ENCODE measurements at places on chromosomes 1 and 21. TPM values are rescaled to one million over a fixed set of nuclear protein-coding genes. Genes with fewer than 3 reads are reported as not detected.

DNA sequence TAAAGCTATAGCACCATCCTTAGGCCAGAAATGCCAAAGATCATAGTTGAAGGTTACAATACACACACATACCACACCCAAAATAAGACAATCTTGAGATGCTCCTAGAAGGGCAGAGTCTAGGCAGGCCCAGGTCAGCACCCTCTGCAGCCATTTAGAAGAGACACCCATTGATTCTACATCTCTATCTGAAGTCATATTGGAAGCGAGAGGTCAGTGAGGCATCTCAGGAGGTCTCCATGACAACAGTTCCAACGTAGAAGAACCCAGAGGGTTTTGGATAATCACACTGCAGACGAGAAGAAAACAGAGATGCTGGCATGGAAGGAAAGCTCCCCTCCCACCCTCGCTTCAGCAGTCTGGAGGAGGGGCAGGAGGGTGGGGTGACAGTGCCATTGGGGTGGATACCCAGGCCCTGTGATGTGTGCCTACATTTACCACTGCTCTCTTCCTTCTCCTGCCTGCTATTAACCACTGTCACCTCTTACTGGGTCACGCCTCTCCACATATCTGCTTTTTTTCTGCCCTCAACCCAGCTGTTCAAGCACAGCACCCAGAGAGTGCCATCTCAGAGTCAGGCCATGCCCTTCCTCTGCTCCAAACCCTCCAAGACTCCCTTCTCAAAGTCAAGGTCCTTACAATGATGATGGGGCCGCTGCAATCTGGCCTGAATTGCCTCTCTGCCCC is 6.2 kb downstream of the TMCO4 start:
- no peak overlapping the region for H3K4me3 ChIP-seq
- no peak for DNase-seq
- no peaks in the 10 kb centered on the region for H3K27me3 ChIP-seq
- no peaks in the 10 kb centered on the region for H3K4me1 ChIP-seq

DNA sequence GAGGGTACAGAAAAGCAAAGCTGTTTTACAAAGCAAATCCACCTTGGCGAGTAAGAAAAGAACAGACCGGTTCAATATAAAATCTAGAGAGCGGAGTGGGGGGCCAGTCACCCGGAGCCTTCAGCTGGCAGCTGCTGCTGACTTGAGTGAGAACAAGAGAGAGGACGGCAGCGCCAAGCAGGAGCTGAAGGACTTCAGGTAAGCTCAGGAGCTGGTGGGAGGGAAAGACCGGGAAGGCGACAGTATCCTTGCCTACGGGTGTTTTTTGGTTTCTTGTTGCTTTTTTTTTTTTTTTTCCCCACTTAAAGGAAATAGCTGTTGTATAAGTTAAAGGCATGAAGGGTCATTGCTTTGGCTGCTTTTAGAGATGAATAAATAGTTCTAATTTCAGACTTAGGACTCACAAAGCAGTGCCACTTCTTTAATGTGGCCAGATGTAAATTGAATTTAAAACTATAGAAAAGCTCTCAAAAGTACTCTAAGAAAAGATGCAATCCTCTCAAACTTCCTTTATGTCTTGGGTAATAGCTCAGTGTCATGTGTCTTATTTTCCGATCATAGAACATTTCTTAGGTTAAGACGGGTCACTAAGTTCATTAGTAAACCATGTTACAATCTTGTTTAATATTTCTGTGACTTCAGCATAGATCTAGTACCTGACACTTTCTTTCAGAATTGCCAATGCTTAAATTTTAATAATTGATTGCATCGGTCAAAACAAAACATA is 82.8 kb downstream of the PRDM2 start:
- H3K36me3 ChIP-seq = peaks cover 63% of the 10 kb centered on the region
- no peak overlapping the region for H3K27ac ChIP-seq
- H3K4me3 ChIP-seq = peak overlapping the region; percentile 3
- no peaks in the 10 kb centered on the region for H3K4me1 ChIP-seq

DNA sequence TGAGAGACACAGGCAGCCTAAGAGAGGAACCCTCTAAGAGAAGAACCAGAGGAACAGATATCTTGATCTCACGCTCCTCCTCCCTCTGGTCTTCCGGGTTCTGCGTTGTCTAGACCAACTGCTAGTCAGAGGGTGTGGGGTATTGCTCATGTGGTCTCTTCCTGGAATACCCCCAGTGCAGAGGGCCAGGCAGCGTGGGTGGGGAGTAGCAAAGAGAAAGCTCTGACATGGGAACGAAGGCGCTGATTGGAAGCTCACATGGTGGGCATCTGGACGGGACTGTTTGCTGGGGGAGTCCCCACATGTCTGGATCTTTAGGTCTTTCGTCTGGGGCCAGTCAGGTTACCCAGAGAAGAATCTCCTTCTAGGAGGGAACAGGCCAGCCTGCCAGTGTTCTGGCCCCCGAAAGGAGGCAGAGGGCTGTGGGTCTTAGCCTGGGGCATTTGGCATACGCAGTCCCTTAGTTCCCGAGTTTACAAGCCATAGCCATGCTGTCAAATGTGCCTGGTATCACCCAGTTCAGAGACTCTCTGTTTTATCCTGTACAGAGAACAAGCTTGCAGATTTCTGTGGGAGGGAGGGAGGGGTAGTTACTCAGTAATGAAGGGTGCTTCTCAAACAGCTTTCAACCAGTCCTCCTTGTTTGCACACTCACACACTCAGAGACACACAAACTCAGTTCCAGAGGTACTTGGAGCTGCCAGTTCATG is 18.3 kb upstream of the IL6R start:
- peak; percentile 52 for DNase-seq
- H3K27ac ChIP-seq = peak overlapping the region; percentile 56
- H3K4me1 ChIP-seq = peaks cover 11% of the 10 kb centered on the region
- H3K4me3 ChIP-seq = no peak overlapping the region
- no peaks in the 10 kb centered on the region for H3K27me3 ChIP-seq

- H3K27ac ChIP-seq = no peak overlapping the region
- DNase-seq = no peak
- H3K4me1 ChIP-seq = no peaks in the 10 kb centered on the region
- H3K27me3 ChIP-seq = no peaks in the 10 kb centered on the region
- no peaks in the 10 kb centered on the region for H3K36me3 ChIP-seq
These were observed 28.5 kb upstream of the EEIG2 start for GRCh38 chr1:108531444-108531843.

- H3K27me3 ChIP-seq = no peaks in the 10 kb centered on the region
- no peak for DNase-seq
- H3K27ac ChIP-seq = no peak overlapping the region
- H3K36me3 ChIP-seq = no peaks in the 10 kb centered on the region
- no peaks in the 10 kb centered on the region for H3K4me1 ChIP-seq
These were observed 481.4 kb downstream of the PLA2G4A start for GRCh38 chr1:187310038-187310631.

TMEM82 gene
- total RNA-seq = not detected

ADAM30 gene
- not detected for total RNA-seq

DNA sequence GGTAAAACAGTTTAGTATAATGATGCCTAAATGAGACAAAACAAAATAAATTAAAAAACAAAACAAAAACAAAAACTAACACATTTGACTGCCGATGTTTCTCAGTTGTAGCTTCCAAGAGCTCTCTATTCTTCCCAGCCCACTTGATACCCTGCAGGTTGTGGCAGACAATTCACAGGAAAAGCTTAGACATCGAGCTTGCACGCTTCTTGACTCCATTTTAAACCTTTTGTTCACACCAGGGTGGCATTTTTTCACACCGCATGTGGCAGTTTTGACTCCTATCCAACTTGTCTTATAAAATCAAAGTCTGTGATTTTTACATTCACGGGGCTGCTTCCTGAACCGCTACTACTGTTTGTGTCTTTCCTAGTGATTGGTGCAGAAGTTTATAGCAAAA is 575.9 kb downstream of the USP25 start:
- no peak for DNase-seq
- H3K4me1 ChIP-seq = no peaks in the 10 kb centered on the region
- H3K27ac ChIP-seq = peak overlapping the region; percentile 1
- no peaks in the 10 kb centered on the region for H3K36me3 ChIP-seq
- H3K27me3 ChIP-seq = no peaks in the 10 kb centered on the region

TSTD1 gene
- 50.6 TPM for total RNA-seq

- H3K27me3 ChIP-seq = no peaks in the 10 kb centered on the region
- H3K27ac ChIP-seq = no peak overlapping the region
- H3K36me3 ChIP-seq = peaks cover 74% of the 10 kb centered on the region
- H3K4me3 ChIP-seq = no peak overlapping the region
- H3K4me1 ChIP-seq = no peaks in the 10 kb centered on the region
These were observed 88.5 kb downstream of the CEP350 start for GRCh38 chr1:180042988-180043622.

DNA sequence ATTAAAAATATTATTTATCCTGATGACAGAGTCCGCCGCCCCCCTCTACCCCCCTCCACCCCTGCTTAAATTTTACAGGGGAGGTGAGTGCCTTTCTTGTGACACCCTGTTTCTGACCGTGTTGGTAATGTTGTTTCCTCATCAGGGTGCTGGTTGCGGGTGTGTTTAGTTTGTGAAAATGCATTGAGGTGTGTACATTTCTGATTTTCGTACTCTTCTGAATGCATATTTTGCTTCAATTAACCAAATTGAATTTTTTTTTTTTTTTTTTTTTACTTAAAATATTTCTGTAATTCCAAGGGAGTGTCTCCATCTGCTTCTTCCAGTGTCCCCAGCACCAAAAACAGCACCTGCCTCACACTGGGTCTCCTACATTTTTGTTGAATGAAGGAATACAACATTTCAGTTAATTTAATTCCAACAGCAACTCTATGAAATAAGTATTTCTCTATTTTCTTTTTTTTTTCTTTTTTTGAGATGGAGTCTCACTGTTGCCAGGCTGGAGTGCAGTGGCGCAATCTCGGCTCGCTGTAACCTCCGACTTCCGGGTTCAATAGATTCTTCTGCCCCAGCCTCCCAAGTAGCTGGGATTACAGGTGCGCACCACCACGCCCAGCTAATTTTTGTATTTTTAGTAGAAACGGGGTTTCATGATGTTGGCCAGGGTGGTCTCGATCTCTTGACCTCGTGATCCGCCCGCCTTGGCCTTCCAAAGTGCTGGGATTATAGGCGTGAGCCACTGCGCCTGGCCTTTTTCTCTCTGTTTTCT is 5.6 kb upstream of the SLC2A1 start:
- H3K4me1 ChIP-seq = peaks cover 5% of the 10 kb centered on the region
- H3K4me3 ChIP-seq = no peak overlapping the region
- no peak overlapping the region for H3K27ac ChIP-seq
- H3K36me3 ChIP-seq = no peaks in the 10 kb centered on the region
- DNase-seq = no peak
- peaks cover 26% of the 10 kb centered on the region for H3K27me3 ChIP-seq

- DNase-seq = no peak
- no peak overlapping the region for H3K4me3 ChIP-seq
- H3K4me1 ChIP-seq = peaks cover 83% of the 10 kb centered on the region
- H3K36me3 ChIP-seq = peaks cover 68% of the 10 kb centered on the region
- H3K27ac ChIP-seq = peak overlapping the region; percentile 71
These were observed 18.2 kb downstream of the CAP1 start for GRCh38 chr1:40058453-40059337.

- peak overlapping the region; percentile 80 for H3K27ac ChIP-seq
- no peak for DNase-seq
- no peaks in the 10 kb centered on the region for H3K27me3 ChIP-seq
- peaks cover 4% of the 10 kb centered on the region for H3K4me1 ChIP-seq
- H3K36me3 ChIP-seq = no peaks in the 10 kb centered on the region
These were observed 1.4 kb downstream of the NCF2 start for GRCh38 chr1:183588827-183589226.

DNA sequence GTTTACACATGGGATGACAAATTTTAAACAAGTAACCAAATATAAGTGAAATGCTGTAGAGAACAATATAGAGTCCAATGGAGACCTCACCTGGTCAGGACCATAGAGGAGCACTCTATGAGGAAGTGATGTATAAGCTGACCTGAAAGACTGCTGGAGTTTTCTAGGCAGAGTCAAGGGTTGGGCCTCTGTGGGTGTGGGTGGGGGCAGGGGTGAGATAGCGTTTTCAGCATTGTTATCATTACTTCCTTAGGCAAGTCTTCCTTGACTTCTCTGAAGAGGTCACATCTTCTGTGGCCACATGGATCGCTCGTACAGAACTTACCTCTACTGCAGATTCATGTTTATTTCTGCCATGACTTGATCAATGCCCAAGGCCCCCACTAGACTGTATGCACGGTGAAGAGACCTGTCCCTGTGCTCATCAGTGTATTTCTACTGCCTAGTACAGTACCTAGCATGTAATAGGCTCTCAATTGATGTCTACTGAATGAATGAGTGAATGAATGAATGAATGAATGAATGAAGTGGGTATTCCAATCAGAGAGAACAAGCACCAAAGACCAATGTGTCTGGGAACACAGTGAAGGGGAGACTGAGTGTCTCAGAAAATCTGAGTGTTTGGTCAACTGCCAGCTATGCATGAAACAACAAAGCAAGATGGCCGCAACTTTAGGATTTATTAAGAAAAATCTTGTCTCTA is 116.5 kb downstream of the RNF220 start:
- DNase-seq = no peak
- no peaks in the 10 kb centered on the region for H3K36me3 ChIP-seq
- no peak overlapping the region for H3K4me3 ChIP-seq
- no peak overlapping the region for H3K27ac ChIP-seq
- no peaks in the 10 kb centered on the region for H3K27me3 ChIP-seq

GPR157 gene
- total RNA-seq = 19.0 TPM

ETNK2 gene
- total RNA-seq = 3.6 TPM

GRCh38 chr1:74425676-74426075 is 86.7 kb downstream of the LRRC53 start:
- H3K27me3 ChIP-seq = no peaks in the 10 kb centered on the region
- no peaks in the 10 kb centered on the region for H3K4me1 ChIP-seq
- no peaks in the 10 kb centered on the region for H3K36me3 ChIP-seq
- DNase-seq = no peak

GRCh38 chr1:31783846-31784245 is 19.7 kb upstream of the ADGRB2 start:
- H3K27me3 ChIP-seq = peaks cover 1% of the 10 kb centered on the region
- peak; percentile 33 for DNase-seq
- no peak overlapping the region for H3K4me3 ChIP-seq
- no peaks in the 10 kb centered on the region for H3K4me1 ChIP-seq

RGS13 gene
- 4.7 TPM for total RNA-seq

DNA sequence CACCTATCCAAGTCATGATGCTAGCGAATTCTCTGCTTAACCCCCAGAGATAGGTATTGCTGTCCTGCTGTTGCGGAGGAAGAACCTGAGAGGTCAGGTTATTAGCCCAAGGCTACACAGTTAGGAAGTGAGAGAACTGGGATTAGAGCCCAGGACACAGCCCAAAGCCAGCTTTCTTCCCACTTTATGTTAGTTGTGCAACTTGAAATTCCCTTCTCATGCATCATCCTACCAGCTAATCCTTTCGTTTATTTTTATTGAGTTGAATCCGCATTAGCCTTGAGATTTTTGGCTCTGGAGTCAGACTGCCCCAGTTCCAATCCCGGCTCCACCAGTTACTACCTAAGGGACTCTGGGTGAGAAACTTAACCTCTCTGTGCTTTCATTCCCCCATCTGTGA is 65.4 kb downstream of the PLEKHA6 start:
- no peak overlapping the region for H3K4me3 ChIP-seq
- DNase-seq = no peak
- H3K36me3 ChIP-seq = no peaks in the 10 kb centered on the region
- peaks cover 17% of the 10 kb centered on the region for H3K4me1 ChIP-seq
- peak overlapping the region; percentile 73 for H3K27ac ChIP-seq
- no peaks in the 10 kb centered on the region for H3K27me3 ChIP-seq

TAS1R1 gene
- total RNA-seq = not detected

BLZF1 gene
- total RNA-seq = 22.4 TPM

GRCh38 chr1:21766210-21766609 is 16.7 kb downstream of the USP48 start:
- H3K4me1 ChIP-seq = peaks cover 38% of the 10 kb centered on the region
- no peak overlapping the region for H3K4me3 ChIP-seq
- DNase-seq = no peak
- H3K27me3 ChIP-seq = no peaks in the 10 kb centered on the region
- H3K36me3 ChIP-seq = no peaks in the 10 kb centered on the region

KIF17 gene
- 4.6 TPM for total RNA-seq

GRCh38 chr1:64171246-64171645 is 32.2 kb upstream of the UBE2U start:
- peak overlapping the region; percentile 27 for H3K27ac ChIP-seq
- H3K4me1 ChIP-seq = peaks cover 20% of the 10 kb centered on the region
- DNase-seq = no peak
- H3K27me3 ChIP-seq = no peaks in the 10 kb centered on the region
- H3K36me3 ChIP-seq = no peaks in the 10 kb centered on the region

All from upper lobe of right lung (tissue), 1 donor.